Thoracic aorta (tissue), 2 donors: ENCODE measurements at places on chromosomes 11 and 22. TPM values are rescaled to one million over a fixed set of nuclear protein-coding genes. Genes with fewer than 3 reads are reported as not detected.

The ART1 gene
- not detected for total RNA-seq

DNA sequence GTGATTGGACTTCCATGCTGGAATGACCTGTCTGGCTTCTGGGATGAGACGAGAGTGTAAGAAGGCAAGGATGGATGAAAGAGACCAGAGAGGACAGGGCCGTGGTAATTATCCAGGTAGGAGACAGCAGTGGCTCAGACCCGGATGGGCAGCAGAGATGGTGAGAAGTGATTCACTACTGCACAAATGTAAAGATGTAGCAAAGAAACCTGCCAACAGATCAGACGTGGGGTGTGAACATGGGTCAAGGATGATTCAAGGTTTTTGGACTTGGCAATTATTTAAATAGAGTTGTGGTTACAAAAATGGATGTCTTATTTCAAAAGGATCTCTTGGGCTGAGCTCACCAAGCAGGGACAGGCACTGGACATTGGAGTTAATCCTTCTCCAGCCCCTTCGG lies 32.7 kb downstream of the RIBC2 start:
- DNase-seq, result no peak

The DERL3 gene
- total RNA-seq, result 3.0 TPM

GRCh38 chr11:4095509-4096230 lies 1.1 kb downstream of the RRM1 start:
- DNase-seq, result no peak

The ALG12 gene
- 17.4 TPM for total RNA-seq

DNA sequence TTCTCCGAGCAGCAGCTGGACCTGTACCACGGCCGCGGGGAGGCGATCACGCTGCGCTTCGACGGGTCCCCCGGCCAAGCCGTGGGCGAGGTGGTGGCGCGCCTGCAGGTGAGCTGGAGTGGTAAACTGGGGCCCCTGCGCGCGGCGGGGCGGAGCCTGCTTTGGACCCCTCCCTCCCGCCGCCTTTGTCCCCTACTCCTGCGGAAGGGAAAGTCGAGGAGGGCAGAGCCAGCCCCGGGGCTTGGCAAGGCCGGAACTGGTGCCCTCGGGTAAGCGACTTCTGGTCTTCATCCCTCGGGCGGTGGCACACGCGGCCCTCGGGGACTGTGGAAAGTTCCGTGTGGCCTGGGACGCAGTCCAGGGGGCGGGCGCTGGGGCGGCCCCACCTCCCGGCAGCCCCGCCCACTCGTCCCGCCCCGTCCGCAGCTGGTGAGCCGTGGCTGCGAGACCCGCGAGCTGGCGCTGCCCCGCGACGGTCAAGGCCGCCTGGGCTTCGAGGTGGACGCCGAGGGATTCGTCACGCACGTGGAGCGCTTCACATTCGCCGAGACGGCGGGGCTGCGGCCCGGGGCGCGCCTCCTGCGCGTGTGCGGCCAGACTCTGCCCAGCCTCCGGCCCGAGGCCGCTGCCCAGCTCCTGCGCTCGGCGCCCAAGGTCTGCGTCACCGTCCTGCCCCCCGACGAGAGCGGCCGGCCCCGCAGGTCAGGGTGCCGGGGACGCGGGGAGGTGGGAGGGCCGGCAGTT lies 9.2 kb downstream of the SIPA1 start:
- no peak for DNase-seq

The SLC22A9 gene
- total RNA-seq, result not detected

The SHISAL1 gene
- total RNA-seq, result 0.81 TPM

- DNase-seq, result no peak
Observed at GRCh38 chr11:86571273-86571948, 101.0 kb downstream of the ME3 start.

GRCh38 chr22:45425101-45425500 lies 11.6 kb downstream of the RIBC2 start:
- no peak for DNase-seq

DNA sequence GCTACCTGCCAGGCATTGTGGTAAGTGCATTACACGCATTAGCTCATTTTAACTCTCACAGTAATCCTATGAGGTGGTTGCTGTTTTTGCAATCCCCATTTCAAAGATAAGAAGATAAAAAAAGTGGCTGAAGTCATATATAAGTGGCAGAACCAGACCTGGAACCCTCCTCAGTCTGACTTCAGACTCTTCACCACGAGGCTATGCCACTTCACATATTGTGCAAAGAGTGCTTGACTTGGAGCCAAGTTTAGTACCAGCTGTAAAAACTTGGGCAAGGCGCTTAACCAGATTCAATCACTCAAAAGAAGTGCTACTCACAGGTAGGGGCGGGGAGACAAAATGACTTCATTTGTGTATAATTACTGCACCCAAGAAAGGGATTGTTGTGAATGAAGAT lies 15.3 kb downstream of the BPIFC start:
- no peak for DNase-seq

DNA sequence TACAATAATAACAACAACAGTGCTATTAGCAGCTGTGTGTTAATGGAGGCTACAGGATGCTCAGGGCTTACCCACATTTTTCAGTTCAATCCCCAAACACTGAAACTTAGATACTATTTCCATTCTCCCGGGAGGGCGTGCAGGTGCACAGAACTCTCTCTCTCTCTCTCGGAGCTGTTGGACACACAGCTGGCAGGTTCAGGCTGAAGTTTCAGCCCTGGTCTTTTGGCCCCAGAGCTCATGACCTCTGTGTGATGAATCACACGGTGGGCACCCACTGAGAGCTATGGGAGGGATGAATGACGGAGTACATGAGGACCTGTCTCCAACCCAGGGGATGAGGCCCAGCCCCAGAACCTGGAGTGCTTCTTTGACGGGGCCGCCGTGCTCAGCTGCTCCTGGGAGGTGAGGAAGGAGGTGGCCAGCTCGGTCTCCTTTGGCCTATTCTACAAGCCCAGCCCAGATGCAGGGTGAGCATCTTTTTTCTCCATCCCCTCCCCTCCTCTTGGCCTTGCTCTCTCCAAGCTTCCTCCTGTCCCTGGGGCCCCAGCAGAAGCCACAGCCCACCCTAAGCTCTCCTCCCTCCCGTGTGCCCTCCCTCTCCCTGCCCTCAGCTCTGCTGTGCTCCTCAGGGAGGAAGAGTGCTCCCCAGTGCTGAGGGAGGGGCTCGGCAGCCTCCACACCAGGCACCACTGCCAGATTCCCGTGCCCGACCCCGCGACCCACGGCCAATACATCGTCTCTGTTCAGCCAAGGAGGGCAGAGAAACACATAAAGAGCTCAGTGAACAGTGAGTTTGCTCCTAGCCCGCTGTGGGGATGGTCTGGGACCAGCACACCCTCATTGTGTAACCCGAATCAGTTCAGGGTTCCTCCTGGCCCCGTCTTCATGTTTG lies 16.9 kb downstream of the CSF2RB start:
- DNase-seq, result no peak

The HOATZ gene
- not detected for total RNA-seq

The EFCAB6 gene
- 2.5 TPM for total RNA-seq

The MYO18B gene
- 73.5 TPM for total RNA-seq

- DNase-seq, result no peak
Observed at GRCh38 chr11:62401356-62401755, 17.5 kb upstream of the SCGB1A1 start.

- DNase-seq, result no peak
Observed at GRCh38 chr11:8369592-8370205, 106.0 kb upstream of the LMO1 start.

The SORL1 gene
- 26.9 TPM for total RNA-seq

- no peak for DNase-seq
Observed at GRCh38 chr22:19271273-19271855, 20.2 kb downstream of the CLTCL1 start.
